Small intestine (tissue), 16 donors: ENCODE measurements at places on chromosomes 5 and 9. TPM values are rescaled to one million over a fixed set of nuclear protein-coding genes. Genes with fewer than 3 reads are reported as not detected.
A peak's percentile ranks its signal among the peaks of the same experiment; 100 is the strongest.

DNA sequence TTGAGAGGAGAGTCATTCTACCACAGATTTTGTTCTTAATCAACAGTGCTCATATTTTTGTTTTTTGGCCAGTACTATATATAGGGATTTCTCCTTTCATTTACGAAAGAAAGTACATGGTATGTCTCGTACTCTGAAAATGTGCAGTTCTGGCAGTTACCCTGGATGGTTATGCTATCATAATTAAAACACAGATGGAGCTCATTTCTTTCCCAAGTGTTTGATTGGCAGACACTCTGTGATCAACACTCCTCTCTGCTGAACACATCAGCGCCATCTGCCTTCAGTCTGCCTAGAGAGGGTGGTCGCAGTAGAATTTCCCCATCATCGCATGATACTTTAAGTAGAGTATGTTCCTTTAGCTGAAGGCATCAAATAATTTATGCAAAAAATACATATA lies 64.5 kb downstream of the PAM start:
- no peak overlapping the region for H3K27ac ChIP-seq
- no peaks in the 10 kb centered on the region for H3K36me3 ChIP-seq
- no peak overlapping the region for H3K4me3 ChIP-seq
- no peaks in the 10 kb centered on the region for H3K27me3 ChIP-seq

Gene PALM2AKAP2
- not detected for polyA plus RNA-seq

DNA sequence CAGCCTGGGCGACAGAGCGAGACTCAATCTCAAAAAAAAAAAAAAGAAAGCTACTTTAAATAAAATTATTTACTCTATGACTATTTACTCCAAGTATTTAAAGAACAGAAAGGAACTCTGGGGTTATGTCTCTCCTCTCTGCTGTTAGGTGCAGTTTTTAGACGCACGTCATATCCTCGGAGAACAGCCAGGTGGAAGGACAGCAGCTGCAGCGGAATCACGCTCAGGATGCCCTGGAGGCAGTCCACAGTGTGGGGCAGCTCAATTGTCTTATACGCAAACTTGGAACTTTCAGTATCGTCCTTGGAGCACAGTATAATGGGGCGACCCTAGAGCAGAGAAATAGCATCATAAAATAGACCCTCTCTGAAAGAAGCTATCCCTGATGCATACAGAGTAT lies 10.4 kb upstream of the MAPK9 start:
- no peaks in the 10 kb centered on the region for H3K4me1 ChIP-seq
- no peaks in the 10 kb centered on the region for H3K36me3 ChIP-seq
- no peak overlapping the region for H3K4me3 ChIP-seq
- DNase-seq: no peak
- no peak overlapping the region for H3K27ac ChIP-seq

- DNase-seq: no peak
- H3K4me3 ChIP-seq: no peak overlapping the region
- H3K4me1 ChIP-seq: no peaks in the 10 kb centered on the region
- H3K36me3 ChIP-seq: no peaks in the 10 kb centered on the region
- no peak overlapping the region for H3K27ac ChIP-seq
These were observed 23.7 kb upstream of the NFIB start for GRCh38 chr9:14337615-14338014.

Gene CCIN
- polyA plus RNA-seq: not detected

Gene ARL14EPL
- polyA plus RNA-seq: not detected

Gene ANXA1
- 19.5 TPM for polyA plus RNA-seq

Gene MYOZ3
- polyA plus RNA-seq: 1.5 TPM

Gene SLC34A3
- polyA plus RNA-seq: 30.3 TPM

Gene TRIM7
- polyA plus RNA-seq: not detected

DNA sequence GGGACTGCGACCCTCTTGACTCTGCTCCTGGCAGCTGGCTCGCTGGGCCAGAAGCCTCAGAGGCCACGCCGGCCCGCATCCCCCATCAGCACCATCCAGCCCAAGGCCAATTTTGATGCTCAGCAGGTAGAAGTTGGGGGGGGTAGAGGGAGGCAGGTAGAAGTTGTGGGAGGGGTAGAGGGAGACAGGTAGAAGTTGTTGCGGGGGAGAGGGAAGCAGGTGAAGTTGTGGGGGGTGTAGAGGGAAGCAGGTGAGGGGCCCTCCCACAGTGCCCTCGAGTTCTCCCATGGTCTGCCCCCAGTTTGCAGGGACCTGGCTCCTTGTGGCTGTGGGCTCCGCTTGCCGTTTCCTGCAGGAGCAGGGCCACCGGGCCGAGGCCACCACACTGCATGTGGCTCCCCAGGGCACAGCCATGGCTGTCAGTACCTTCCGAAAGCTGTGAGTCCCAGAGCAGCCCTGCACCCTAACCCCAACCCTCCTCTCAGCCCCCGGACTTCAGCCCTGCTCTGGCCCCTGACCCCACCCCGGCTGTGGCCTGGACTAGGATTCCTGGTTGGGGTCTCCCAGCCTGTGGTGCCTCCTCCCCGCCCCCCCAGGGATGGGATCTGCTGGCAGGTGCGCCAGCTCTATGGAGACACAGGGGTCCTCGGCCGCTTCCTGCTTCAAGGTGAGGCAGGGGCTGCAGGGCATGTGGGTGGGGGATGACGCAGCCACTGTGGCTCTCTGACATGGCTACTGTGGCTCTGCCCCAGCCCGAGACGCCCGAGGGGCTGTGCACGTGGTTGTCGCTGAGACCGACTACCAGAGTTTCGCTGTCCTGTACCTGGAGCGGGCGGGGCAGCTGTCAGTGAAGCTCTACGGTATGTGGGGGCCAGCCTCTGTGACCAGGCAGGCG lies 537 bp downstream of the C8G start:
- H3K4me1 ChIP-seq: peaks cover 53% of the 10 kb centered on the region
- peak overlapping the region; percentile 71 for H3K27ac ChIP-seq
- DNase-seq: no peak
- H3K27me3 ChIP-seq: no peaks in the 10 kb centered on the region
- peaks cover 13% of the 10 kb centered on the region for H3K36me3 ChIP-seq
- no peak overlapping the region for H3K4me3 ChIP-seq

Gene FSTL4
- polyA plus RNA-seq: 1.5 TPM

Gene ABLIM3
- 10.0 TPM for polyA plus RNA-seq

Gene GPR21
- not detected for polyA plus RNA-seq

Gene PGM5
- polyA plus RNA-seq: 5.4 TPM

DNA sequence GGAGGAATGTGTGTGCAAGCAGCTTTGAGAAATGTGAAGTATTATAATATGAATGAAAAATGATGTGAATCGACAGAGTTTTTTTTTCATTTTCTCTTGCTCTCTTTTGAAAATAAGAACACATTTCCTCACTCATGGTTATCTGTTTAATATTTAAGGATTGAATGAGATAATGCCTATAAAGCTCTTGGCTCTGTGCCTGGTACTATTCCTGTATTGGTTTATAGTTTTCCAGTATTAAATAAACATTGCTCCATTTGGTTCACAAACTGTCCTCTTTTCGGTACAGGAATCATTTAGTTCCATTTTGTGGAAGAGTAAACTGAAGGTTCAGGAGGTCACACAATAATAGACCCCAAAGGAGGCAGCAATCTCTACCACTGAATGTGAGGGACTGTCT lies 1185.5 kb upstream of the WWC1 start:
- no peak for DNase-seq
- H3K4me3 ChIP-seq: no peak overlapping the region
- H3K36me3 ChIP-seq: no peaks in the 10 kb centered on the region
- H3K27me3 ChIP-seq: no peaks in the 10 kb centered on the region

GRCh38 chr5:115098041-115098702 lies 71.5 kb downstream of the TRIM36 start:
- H3K4me3 ChIP-seq: no peak overlapping the region
- H3K4me1 ChIP-seq: no peaks in the 10 kb centered on the region
- H3K27me3 ChIP-seq: no peaks in the 10 kb centered on the region
